ENCODE measurements at places on chromosomes 3 and 15. TPM values are rescaled to one million over a fixed set of nuclear protein-coding genes. Genes with fewer than 3 reads are reported as not detected.

EAF2 gene
- total RNA-seq: 14.4 TPM

WDR93 gene
- not detected for total RNA-seq

P2RY14 gene
- 0.51 TPM for total RNA-seq

SEMA3G gene
- not detected for total RNA-seq

PLA2G4E gene
- not detected for total RNA-seq

GPR87 gene
- not detected for total RNA-seq

- DNase-seq: no peak
Measured at GRCh38 chr15:59833366-59833765, 144.2 kb upstream of the BNIP2 start.

- no peak for DNase-seq
Measured at GRCh38 chr15:51245628-51246027, 92.8 kb downstream of the CYP19A1 start.

GRCh38 chr15:46296797-46297196 is 662.0 kb downstream of the SQOR start:
- DNase-seq: no peak

GRCh38 chr3:63872135-63872924 is 8.7 kb downstream of the ATXN7 start:
- no peak for DNase-seq

DNA sequence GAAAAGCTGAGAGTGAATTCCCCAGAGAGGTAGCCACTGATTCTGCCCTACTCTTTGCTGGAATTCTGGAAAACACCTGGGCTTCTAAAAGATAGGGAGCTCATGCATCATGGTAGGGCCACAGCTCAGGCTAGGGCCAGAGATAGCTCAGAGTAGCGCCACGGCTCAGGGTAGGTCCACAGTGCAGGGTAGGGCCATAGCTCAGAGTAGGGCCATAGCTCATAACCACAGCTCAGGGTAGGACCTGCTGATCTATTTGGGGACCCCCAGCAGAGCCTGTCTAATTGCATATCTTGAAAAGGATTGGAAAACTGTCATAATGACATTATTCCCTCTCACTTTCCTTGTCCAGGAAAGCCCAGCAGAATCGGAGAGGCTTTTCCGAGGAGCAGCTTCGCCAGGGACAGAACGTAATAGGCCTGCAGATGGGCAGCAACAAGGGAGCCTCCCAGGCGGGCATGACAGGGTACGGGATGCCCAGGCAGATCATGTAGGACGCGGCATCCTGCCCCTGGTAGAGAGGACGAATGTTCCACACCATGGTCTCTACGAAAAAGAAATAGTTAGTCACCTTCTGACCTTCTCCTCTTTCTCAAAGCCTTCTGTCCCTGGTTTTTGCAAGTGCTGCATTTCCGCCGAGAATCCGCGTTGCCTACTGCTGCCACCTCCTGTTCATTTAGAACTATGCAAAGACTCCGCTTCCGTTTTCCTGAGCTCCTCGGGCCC is 14.5 kb downstream of the TAGLN3 start:
- DNase-seq: peak; percentile 83

DNA sequence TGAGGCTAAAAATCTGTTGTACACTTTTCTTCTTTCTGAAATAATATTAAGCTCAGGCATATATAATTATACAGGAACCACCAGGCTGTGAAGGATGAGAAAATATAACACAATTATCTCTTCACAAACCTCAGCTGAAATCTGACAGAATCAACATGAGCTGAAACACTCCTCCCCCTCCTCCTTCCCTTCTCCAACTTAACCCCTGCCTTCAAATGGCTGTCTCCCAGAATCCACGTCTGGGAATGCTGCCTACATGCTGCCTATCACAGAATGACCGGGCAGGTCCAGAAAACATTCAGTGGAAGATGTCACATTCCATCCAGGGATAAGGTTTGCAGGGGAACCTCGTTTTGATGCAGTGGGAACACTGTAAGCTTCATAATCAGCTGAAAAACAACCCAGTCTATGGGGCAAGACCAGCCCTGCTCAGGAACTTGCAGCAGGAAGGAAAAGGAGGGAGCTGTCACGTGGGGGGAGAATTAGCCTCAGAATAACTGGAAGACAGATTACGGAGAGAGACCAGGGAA is 44.0 kb upstream of the SEMA6D start:
- no peak for DNase-seq

DNA sequence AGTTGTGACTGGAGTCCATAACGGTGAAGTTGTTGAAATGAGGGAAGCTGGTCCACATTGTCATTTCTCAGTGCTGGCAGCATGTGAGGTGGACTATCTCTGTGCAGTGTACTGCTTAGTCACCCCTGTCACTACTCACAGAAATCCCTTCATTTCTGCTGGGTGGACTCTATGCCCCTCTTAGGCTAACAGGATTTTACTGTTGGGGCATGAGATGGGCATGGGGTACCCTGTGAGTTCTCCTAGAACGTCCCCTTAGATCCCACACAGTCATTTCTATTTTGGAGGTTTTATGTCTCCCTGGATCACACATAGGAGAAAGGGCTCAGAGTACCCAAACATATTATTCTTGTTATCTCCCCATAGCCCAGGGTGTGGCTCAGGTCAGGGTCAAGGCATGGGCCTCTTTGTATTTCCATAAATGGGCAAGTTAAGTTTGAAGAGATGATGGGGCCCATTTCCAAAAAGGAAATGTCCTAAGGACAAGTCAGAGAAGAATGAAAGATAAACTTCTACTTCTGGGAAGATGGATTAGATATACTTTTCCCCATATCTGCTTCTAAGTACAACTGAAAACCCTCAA is 15.2 kb downstream of the P2RY1 start:
- DNase-seq: no peak

- DNase-seq: no peak
Measured at GRCh38 chr3:18618723-18619122, 193.6 kb upstream of the SATB1 start.

DNA sequence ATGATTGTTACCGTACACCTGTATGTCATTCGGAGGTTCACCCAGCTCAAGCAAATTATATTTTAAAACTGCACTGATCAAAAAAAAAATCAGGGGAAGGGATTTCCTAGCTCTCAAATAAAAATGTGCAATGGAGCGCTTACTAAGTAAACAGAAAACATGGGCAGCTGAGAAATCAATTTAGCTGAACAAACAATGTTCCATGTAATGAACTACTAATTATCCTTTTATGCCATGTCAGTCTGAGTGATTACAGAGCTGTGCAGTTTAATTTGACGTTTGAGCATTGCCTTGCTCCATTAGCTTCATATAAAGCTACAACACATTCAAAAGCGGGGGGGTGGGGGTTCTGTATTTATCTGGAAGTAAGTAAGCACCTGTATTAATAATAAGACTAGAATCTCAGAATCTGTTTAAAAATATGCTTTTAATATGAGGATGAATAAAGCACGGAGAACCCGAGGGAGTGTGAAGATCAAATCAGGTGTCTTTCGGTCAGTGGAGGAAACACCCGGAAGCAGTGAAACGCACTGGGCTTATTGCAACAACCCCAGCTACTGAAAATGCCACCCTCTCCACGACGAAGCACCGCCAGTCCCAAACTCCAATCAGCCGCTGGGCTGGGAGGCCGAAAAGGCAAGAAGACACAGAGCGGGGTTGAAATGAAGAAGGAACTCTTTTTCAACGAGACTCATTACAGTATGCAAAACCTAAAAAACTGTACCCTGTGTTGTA is 196.5 kb upstream of the ATP11B start:
- no peak for DNase-seq

DNA sequence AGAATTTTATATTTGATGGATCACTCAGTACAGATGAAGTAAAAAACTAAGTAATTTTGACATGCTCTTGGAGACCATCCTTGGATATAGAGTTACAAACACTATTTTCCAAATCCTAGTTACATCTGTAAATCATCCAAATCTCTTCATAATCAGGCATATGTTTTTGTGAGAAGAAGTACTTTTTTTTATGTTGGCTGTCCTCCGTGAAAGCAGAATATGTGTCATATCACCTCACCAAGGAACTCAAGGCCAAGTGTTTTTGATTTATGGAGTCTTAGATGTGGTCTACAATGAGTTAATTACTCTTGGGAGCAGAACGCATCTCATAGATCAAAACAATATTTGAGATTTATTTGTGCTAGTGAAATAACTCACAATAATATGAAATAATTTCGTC is 416.5 kb upstream of the TGFBR2 start:
- DNase-seq: no peak

DNA sequence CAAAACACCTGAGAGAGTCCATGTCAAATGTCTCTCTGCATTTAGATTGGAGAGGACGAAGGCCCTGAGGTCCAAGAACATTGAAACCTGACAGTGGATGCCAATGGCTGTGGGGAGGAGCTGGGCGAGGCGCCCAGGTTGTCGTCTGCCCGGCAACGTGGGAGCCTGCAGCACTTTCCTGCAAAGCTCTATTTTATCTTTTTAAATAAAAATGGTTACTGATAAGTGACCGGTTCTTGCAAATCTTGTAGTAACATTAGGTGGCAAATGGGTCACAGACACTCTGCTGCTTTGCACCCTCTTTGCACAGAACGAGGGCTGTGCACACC is 19.5 kb upstream of the FANCD2 start:
- DNase-seq: no peak

GRCh38 chr3:195129644-195130492 is 141.1 kb downstream of the XXYLT1 start:
- DNase-seq: peak; percentile 80

DNA sequence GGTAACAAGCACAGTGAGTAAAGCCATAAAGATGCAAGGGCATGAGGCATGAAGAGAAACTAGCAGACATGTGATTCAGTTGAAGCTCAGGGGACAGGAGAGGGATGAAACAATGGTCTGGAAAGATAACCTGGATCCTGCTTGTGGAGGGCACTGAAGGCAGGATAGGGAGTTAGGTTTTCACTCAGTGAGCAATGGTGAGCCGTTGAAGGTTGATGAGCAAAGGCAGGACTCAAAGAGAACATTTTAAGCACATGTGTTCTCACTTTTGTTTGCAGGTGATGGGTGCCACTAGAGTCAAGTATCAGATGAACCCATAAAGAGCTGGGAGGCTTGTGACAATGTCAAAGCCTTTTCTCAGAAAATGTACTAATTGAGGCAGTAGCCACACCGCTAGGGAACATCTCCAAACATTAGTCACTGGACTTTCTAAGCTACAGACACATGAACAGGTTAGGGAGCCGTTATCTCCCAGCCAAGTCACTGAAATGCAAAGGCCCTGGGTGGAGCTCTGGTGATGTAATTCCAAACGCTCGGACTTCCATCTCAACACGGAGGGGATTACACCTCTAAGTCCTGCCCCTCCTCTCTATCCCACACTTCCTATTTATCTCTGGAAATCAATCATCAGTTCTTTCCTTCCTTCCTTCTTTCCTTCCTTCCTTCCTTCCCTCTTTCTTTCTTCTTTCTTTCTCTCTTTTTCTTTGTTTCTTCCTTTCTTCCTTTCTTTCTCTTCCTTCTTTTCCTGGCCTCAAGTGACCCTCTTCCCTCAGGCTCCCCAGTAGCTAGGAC is 22.7 kb downstream of the KLHL6 start:
- DNase-seq: no peak

DNA sequence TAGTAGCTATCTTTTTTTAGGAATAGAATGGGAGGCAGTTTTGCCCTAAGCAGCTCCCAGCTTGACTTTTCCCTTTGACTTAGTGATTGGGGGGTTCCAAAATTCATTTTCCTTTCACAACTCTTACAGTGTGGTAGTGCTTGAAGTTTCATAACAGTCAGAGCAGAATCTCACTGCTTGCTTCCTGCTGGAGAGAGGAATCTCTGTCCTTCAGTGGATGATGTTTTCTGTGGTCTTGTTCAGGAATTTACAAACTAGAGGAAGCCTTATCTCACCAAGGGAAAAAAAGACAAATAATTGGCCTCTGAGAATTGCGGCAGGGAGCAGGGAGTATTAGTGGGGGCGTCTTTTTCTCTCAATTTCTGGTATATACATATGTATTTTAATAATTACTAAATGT is 326.6 kb upstream of the C2CD4B start:
- DNase-seq: no peak

DNA sequence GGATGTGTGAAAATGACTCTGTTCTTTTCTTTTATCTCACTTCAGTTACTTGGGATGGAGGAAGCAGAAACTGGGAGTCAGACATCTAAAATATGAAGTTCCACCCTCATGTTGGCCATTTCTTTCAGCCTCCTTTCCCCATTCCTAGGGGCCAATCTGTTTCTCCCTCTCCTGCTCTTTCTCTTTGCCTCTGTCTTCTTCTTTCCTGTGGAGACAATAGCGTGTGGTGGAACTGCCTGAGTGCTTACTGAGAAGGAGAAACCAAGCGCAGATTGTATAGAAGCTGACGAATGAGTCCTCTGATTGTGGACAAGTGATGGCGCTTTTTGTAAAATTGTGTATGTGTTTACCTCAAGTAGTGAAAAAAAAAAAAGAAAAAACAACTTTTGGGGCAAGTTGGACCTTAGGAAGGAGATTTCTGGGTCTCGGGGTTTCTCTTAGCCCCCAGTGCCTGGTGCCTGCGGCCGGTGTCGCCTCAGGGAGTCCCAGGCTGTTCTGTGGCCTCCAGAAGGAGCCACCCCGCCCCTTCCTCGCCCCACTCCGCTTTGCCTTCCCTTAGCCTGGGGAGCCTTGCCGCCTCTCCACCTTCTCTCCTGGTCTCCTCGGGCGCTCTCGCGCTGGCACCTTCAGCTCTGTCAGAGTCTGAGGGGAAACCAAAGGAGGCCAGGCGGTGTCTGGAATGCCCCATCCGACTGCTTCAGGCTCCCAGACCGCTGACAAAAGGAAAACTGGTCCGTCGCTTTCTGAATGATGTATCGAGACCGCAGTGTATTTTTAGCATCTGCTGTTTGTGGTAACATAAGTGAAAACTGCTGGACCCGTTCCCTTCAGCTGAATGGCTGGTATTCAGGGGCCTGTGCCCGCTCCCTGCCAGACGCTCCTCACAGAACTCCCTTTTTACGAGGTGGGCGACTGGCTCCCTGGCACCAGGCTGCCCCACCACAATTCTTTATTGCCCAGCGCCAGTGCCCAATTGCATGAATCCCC is 30.1 kb downstream of the SCG5 start:
- DNase-seq: no peak

DNA sequence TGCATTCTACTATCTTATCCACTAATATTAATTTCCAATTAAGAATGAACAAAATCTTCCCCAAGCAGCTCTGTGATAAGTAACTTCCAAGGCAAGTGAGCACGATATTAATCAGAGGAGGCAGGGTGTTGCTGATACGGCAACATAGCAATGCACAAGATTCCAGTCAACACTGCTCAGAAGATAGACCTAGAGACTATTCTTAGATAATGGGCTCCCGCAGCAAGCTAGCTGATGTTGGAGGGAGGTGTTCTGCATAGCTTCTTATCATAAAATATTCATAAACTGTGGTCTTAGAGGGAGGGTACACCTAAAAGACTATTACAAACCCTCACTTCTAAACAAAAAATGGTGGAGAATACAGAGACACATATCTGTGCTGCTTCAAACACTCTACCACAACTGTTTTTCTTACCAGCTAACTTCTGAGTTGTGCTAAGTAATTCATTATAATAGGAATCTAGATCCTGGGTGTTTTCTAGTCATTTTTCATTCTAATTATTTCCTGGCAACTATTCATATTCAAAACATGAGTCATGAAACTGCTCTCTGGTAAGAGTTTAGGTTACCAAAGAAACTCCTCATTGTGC is 382.0 kb upstream of the SOX14 start:
- DNase-seq: no peak

Measured in activated CD8-positive, alpha-beta T cell treated with anti-CD3 and anti-CD28 coated beads for 36 hours (primary cell).